ENCODE measurements at places on chromosomes 5 and 9.

DNA sequence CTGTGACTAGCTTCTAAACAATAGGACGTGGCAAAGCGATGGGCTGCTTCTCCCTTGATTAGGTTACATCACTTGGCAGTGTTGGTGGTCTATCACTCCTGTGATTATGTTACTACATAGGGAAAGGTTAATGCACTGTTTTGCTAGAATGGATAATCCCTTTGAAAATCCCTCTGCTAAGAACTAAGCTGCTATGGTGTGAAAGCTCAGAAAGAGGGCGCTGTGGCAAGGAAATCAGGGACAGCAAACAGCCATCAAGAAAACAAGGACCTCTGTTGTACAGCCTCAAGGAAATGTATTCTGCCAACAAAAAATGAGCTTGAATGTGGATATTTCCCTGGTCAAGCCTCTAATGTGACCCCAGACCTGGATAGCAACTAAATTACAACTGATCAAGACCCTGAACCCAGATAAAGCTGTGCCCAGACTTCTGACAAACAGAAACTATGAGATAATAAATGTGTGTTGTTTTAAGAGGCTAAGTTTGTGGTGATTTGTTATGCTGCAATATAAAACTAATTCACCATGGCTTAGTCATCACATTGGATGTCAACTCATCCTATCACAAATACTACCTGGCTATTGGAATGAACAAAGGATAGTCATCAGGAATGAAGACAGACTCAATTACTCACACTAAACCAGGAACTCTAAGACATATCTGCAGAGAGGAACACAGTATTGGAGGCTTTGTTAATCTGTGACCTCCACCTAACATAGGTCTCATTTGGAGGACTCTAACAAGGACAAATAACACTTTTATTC, 1215.9 kb downstream of the EFNA5 start:
- no peak overlapping the region for H3K4me3 ChIP-seq
- H3K4me1 ChIP-seq: no peaks in the 10 kb centered on the region
- no peak overlapping the region for H3K27ac ChIP-seq

- H3K4me3 ChIP-seq: no peak overlapping the region
- peaks cover 7% of the 10 kb centered on the region for H3K27me3 ChIP-seq
- H3K36me3 ChIP-seq: no peaks in the 10 kb centered on the region
- no peak overlapping the region for H3K27ac ChIP-seq
Measured at GRCh38 chr5:123647066-123647465, 135.1 kb downstream of the CSNK1G3 start.

- H3K4me1 ChIP-seq: no peaks in the 10 kb centered on the region
- no peak overlapping the region for H3K4me3 ChIP-seq
Measured at GRCh38 chr5:181001947-181002346, 13.3 kb downstream of the BTNL3 start.

DNA sequence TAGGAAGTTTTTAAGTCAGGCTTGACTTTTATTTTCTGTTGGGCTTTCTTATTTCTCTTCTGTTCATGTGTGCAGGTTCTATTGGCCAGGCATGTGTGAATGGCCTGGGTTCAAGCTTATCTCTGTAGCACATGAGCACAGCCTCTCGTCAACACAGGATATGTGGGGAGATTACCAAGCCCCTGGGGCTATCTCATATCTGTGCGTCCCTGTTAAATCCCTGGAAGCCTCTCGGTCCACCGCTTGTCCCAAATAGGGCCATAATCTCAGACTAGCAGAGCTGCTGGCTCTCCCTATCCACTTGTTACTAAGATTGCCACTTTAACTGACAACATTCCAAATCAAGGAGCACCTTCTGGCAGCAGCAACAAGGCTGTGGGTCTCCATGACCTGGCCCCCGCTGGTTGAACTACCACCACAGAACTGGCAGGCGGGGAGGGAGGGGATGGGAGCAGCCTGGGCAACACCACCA, 28.4 kb upstream of the EBF1 start:
- peaks cover 5% of the 10 kb centered on the region for H3K36me3 ChIP-seq
- H3K4me3 ChIP-seq: no peak overlapping the region
- H3K27ac ChIP-seq: no peak overlapping the region
- H3K4me1 ChIP-seq: no peaks in the 10 kb centered on the region

- no peak for DNase-seq
- H3K4me1 ChIP-seq: peaks cover 11% of the 10 kb centered on the region
- H3K36me3 ChIP-seq: no peaks in the 10 kb centered on the region
- H3K4me3 ChIP-seq: no peak overlapping the region
Measured at GRCh38 chr9:97529363-97530076, 28.1 kb downstream of the TMOD1 start.

GRCh38 chr5:113274836-113275414, 159.9 kb downstream of the TSSK1B start:
- peaks cover 10% of the 10 kb centered on the region for H3K4me1 ChIP-seq
- no peak overlapping the region for H3K4me3 ChIP-seq
- DNase-seq: no peak

- DNase-seq: no peak
- H3K27ac ChIP-seq: no peak overlapping the region
- H3K4me3 ChIP-seq: no peak overlapping the region
- no peaks in the 10 kb centered on the region for H3K27me3 ChIP-seq
- H3K36me3 ChIP-seq: peaks cover 32% of the 10 kb centered on the region
Measured at GRCh38 chr5:10747678-10748622, 13.1 kb downstream of the DAP start.

- H3K36me3 ChIP-seq: peaks cover under 1% of the 10 kb centered on the region
- H3K4me3 ChIP-seq: no peak overlapping the region
- no peak overlapping the region for H3K27ac ChIP-seq
- H3K4me1 ChIP-seq: no peaks in the 10 kb centered on the region
Measured at GRCh38 chr5:137923856-137924255, 34.6 kb downstream of the PKD2L2 start.

GRCh38 chr5:170201311-170201710, 31.5 kb upstream of the C5orf58 start:
- no peaks in the 10 kb centered on the region for H3K36me3 ChIP-seq
- no peak overlapping the region for H3K4me3 ChIP-seq
- no peak overlapping the region for H3K27ac ChIP-seq
- no peaks in the 10 kb centered on the region for H3K4me1 ChIP-seq
- H3K27me3 ChIP-seq: peaks cover 26% of the 10 kb centered on the region

GRCh38 chr5:68875351-68875750, 218.5 kb upstream of the SLC30A5 start:
- no peaks in the 10 kb centered on the region for H3K36me3 ChIP-seq
- no peak overlapping the region for H3K27ac ChIP-seq
- no peak for DNase-seq
- no peak overlapping the region for H3K4me3 ChIP-seq

DNA sequence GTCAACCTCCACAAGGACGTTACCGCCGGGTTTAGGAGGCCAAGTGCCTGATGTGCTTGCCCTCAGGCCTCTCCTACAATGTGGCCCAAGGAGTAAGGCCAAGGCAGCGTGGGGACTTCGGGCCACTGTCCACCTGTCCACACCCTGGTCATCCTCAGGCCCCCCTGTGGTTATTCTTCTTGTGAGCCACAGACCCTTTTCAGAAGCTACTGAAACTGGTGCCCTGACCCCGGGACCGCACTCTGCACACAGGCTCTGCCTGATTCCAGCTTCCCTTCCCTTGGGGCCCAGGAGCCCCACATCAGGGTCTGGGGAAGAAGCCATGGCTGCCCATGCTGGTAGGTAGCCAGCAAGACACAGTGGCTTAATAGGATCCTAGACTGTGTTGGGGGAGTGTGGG, 128.8 kb downstream of the OLFM1 start:
- peaks cover 7% of the 10 kb centered on the region for H3K27me3 ChIP-seq
- no peak overlapping the region for H3K4me3 ChIP-seq
- H3K4me1 ChIP-seq: no peaks in the 10 kb centered on the region
- no peak overlapping the region for H3K27ac ChIP-seq
- H3K36me3 ChIP-seq: no peaks in the 10 kb centered on the region

DNA sequence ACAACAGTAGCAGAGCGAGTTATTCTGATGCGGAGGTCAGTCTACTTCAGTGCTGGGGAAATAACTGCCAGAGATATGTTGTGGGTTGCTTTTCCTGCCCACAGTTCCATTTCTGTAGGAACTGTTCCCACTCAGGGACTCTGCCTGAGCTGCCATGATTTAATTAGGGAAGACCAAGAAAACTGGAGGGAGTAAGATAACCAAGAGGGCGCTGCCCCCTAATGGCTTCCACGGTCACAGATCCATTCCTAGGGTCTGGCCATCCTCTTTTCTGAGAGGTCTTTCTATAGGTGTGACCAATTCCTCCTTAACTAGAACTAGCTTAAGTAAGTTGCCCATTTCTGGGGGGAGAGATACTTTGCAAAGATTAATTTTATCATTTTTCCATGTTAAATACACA, 125.9 kb downstream of the APBA1 start:
- H3K27me3 ChIP-seq: peaks cover 17% of the 10 kb centered on the region
- peaks cover 7% of the 10 kb centered on the region for H3K4me1 ChIP-seq
- no peaks in the 10 kb centered on the region for H3K36me3 ChIP-seq
- H3K27ac ChIP-seq: no peak overlapping the region

DNA sequence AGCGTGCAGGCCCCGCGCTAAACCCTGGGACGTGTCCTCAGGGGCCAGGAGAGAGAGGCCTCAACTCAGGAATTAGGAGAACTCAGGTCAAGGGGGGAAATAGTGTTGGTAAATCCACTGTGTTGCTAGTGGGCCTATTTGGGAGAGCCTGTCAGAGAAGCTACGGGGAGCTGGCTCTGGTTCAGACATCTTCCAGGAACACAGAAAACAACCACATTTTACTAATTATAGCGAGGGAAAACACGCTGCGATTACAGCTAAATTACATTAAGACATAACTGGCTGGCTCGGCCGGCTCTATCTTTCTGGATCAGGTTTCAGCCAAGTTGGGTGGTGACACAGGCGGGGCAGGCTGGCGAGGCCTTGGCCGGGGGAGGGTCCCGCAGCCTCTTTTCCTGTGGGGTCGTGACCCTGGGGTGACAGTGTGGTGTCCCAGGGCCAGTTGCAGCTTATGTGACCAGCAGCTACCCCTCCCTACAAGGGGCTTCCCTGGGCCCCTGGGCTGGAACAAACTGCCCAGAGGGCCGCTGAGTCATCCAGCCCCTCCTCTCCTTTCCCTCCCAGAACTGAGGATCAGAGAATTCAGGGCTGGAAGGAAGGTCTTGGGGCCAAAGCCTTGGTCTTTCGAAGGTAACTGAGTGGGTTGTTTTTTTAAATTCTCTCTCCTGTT, 75.1 kb downstream of the FGF18 start:
- no peak overlapping the region for H3K27ac ChIP-seq
- no peaks in the 10 kb centered on the region for H3K4me1 ChIP-seq
- no peaks in the 10 kb centered on the region for H3K36me3 ChIP-seq
- no peak for DNase-seq
- H3K27me3 ChIP-seq: peaks cover 4% of the 10 kb centered on the region

GRCh38 chr9:116447934-116448333, 239.2 kb upstream of the TRIM32 start:
- DNase-seq: no peak
- no peaks in the 10 kb centered on the region for H3K27me3 ChIP-seq
- no peak overlapping the region for H3K4me3 ChIP-seq
- no peaks in the 10 kb centered on the region for H3K36me3 ChIP-seq
- no peaks in the 10 kb centered on the region for H3K4me1 ChIP-seq

- no peak overlapping the region for H3K4me3 ChIP-seq
- DNase-seq: no peak
- H3K27me3 ChIP-seq: no peaks in the 10 kb centered on the region
- no peak overlapping the region for H3K27ac ChIP-seq
Measured at GRCh38 chr5:40346901-40347300, 332.8 kb upstream of the PTGER4 start.

DNA sequence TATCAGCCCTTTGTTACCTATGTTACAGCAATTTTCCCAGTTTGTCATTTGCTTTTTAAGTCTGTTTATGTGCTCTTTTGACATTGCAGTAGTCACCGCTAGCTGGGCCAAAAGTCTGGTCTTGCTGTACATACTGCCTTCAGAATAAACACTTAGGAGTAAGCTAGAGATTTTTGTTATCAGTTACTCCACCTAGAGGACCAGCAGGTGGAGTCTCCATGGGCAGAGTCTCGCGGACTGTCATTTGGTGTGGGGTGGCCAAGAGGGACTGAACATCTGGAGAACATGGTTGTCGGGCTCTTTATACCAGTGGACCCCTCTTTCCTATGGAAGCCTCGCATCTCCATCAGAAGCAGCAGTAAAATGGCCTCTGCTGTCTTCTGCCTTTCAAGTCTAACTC, 10.8 kb upstream of the MGAT1 start:
- peaks cover 6% of the 10 kb centered on the region for H3K27me3 ChIP-seq
- H3K4me3 ChIP-seq: peak overlapping the region; percentile 41
- no peak overlapping the region for H3K27ac ChIP-seq
- no peak for DNase-seq
- H3K4me1 ChIP-seq: peaks cover 56% of the 10 kb centered on the region

GRCh38 chr5:64384765-64385164, 121.0 kb upstream of the RGS7BP start:
- no peak for DNase-seq
- H3K4me1 ChIP-seq: no peaks in the 10 kb centered on the region
- H3K4me3 ChIP-seq: no peak overlapping the region

DNA sequence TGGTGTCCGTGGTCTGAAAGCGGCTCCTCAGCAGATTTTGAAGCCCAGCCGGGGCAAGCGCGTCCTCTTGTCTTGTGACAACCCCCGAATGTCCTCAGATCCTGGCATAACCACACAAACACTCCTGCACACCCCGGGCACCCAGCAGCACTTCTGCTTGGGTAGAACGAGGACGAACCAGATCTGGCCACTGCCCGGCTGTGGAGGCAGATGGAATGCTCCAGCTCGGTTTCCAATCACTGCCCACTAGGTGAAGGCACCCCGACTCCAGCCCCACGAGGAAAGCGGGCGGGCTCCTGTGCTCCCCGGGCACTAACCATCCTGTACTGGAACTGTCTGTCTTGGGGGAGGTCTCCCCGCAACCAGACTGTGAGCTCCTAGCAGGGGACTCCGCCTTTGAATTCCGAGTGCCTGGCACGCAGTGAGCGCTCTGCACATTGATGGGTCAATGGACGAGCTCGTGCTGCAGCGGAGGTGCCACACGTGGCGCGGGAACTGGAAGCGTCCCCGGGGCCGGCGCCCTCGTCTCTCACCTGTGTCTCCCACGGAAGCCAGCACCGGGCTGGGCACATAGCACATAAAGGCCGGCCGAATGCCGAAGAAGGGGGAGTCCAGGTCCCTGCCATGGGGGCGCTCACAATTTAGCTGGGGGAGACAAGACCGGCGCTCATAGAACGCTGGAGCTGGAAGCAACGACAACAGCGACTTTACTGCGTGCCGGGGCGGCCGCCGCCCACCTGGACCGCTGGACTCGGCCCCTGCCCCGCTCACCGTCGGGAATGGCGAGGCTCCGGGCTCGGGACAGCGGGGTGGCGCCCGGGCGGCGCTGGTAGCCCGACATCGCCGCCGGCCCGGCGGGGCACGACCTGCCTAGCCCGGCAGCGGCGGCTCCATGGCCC, 608 bp downstream of the ENTR1 start:
- H3K4me3 ChIP-seq: peak overlapping the region; percentile 90
- peaks cover 3% of the 10 kb centered on the region for H3K27me3 ChIP-seq
- DNase-seq: peak; percentile 9
- peaks cover 40% of the 10 kb centered on the region for H3K4me1 ChIP-seq
- peaks cover 57% of the 10 kb centered on the region for H3K36me3 ChIP-seq

DNA sequence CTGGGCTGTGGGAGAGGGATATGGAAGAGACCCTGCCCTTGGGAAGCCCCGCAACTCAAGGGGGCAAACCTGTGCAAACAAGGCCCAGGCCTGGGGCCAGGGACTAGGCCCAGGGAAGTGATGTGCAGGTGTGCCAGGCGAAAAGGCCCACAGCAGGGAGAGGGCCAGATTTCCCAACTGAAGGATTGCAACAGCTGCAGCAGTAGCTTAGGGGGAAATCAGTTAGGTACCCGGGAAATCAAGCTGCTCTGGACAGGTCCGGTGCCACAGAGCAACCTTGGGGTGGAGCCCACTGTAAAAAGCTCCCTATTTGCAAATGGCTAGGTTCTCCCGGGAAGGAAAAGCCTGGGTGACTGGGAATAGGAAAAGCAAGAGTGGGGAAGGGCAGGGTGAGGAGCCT, 10.4 kb downstream of the GRIN1 start:
- no peak for DNase-seq
- H3K36me3 ChIP-seq: no peaks in the 10 kb centered on the region
- peaks cover 2% of the 10 kb centered on the region for H3K27me3 ChIP-seq
- H3K4me1 ChIP-seq: peaks cover 4% of the 10 kb centered on the region
- H3K4me3 ChIP-seq: no peak overlapping the region
